ENCODE measurements at places on chromosomes 3 and 15.

DNA sequence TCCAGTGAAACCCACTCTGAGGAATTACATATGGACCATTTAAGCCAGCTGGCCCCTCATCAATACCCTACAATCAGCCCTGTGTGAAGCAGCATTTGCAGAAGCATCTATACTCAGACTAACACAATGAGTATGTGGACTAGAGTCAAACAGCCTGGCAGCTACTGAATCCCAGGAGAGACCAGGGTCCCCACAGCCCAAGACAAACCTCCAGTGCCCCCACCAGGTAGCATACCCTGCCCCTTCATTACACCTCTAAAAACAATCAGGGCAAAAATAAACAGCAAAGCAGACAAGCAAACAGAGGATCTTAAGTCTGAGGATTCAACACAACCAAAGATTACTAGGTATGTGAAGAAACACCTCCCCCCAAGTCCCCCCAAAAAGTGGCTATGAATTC is 157.4 kb downstream of the LEKR1 start:
- DNase-seq = no peak

GRCh38 chr15:76345880-76346668 is 9.5 kb downstream of the ISL2 start:
- peak; percentile 61 for DNase-seq

DNA sequence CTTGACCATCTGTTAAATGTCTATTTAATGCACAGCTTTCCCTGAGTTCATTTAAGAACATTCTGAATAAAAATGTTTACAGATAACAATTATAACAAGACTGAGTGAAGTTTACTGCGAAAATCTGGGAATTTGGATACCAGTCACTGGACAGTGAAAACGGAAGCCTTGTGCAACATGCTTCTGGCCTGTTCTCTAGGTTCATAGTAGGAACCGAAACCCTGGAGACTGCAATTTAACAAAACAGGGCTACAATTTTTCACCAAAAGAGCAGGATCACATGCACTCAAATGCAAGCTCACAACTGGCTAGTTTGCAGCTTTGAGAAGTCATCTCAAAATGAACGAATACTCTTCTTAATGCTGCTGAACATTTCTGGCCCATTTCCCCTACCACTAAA is 435.9 kb downstream of the NR2F2 start:
- no peak for DNase-seq

- DNase-seq = no peak
Measured at GRCh38 chr3:73556520-73557372, 68.0 kb downstream of the PDZRN3 start.

DNA sequence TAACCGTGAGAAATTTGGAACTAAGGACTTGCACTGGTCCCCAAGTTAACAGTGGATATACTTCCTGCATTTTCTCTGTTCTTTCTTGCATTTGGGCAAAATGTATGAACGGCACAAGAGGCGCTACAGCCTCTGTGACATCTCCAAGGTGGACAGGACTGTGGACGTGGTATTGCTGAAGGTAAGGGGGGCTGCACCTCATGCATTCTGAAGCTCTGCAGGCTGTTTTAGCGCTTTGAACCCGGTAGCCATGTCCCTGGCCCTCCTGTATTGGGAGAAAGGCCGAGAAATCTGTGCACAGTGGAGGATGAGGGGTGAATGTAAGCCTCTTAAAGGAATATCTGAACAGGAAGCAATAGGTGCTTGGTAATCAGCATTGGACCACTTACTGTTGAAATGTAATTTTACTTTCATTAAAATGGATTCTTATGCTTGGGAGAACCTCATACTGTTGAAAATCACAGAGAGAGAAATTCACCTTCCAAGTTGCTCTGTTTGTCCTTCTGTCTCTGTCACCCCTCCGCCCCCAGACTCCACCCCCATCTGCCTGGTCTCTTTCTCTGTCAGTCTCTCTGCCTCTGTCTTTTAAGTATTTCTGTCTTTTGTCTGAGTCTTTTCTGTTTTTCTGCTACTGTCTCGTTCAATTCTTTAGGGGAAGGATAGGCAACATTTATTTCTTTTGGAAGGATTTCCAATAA is 174.6 kb downstream of the KLHL25 start:
- no peak for DNase-seq

GRCh38 chr3:28322464-28322863 is 26.1 kb upstream of the ZCWPW2 start:
- no peak for DNase-seq

DNA sequence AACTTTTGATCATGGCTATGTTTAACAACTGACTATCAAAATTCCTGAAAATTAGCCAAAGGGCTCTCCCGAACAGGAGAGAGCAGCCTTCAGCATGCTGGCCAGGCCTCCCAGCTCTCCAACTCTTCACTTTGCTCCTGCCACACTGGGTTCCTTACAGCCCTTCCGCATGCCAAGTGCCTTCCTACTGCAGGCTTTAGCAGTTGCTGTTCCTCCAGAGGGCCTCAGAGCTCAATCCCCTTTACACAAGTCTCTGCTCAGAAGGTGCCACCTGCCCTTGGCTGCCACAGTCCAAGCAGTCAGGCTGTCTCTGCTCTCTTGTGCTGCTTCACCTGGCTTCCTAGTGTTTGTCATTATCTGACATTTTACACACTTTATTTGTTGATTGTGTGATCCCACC is 553.1 kb upstream of the PPP2R3A start:
- DNase-seq = no peak

DNA sequence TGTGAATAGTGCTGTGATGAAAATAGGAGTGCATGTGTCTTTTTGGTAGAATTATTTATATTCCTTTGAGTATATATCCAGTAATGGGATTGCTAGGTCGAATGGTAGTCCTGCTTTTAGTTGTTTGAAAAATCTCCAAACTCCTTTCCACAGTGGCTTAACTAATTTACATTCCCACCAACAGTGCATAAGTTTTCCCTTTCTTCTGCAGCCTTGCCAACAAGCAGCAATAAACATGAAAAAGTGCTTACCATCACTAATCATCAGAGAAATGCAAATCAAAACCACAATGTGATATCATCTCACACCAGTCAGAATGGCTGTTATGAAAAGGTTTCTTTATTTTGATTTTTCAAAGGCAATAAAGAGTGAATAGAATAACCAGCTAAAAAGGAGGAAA is 1105.9 kb downstream of the NAALADL2 start:
- DNase-seq = no peak

DNA sequence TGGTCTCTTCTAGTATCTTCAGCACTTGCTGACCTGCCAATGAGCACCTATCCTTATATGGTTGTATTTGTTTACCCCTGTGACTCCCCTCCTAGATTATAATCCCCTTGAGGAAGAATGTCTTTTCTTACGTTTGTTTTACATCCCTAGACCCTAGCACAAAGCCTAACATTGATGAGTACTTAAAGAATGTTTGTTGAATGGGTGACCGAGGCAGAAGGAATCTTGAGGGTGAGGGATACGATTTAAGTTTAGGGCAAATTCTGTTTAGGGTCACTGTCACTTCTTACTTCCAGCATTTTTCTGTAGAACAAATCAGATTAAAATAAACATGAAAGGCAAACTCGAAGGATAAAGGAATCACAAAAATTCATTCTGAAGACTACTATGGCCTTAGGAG is 80.9 kb upstream of the FAM98B start:
- no peak for DNase-seq

Measured in HepG2 (cell line).